ENCODE measurements at places on chromosomes 1 and 21. TPM values are rescaled to one million over a fixed set of nuclear protein-coding genes. Genes with fewer than 3 reads are reported as not detected.

Gene NUDT4B
- total RNA-seq: not detected

Gene DDAH1
- 0.15 TPM for total RNA-seq

Gene PLEKHA6
- 0.17 TPM for total RNA-seq

Gene ABCB10
- total RNA-seq: 17.1 TPM

Gene RGSL1
- not detected for total RNA-seq

Gene OR2L5
- total RNA-seq: not detected

Gene CA14
- not detected for total RNA-seq

Gene LRP8
- total RNA-seq: 23.7 TPM

Gene CLEC20A
- not detected for total RNA-seq

Gene TFF2
- total RNA-seq: not detected

Gene DNM3
- total RNA-seq: 5.5 TPM

Gene TPTE
- total RNA-seq: not detected

Gene MYBPH
- not detected for total RNA-seq

Gene GJC2
- 2.8 TPM for total RNA-seq

Gene POU3F1
- 1.7 TPM for total RNA-seq

Gene PDZK1
- total RNA-seq: not detected

Gene SPATA21
- not detected for total RNA-seq

Gene HSPB7
- not detected for total RNA-seq

Gene ST6GALNAC3
- 1.5 TPM for total RNA-seq

Gene MPZ
- total RNA-seq: 2.3 TPM

Gene MASP2
- not detected for total RNA-seq

Gene LYPD8
- total RNA-seq: not detected

Gene ANKRD65
- total RNA-seq: not detected

Gene ACTN2
- total RNA-seq: not detected

Gene CELA2B
- total RNA-seq: not detected

Gene EPHA10
- not detected for total RNA-seq

Gene PLPP3
- not detected for total RNA-seq

Gene FOXO6
- total RNA-seq: 0.91 TPM

Gene TMCC2
- total RNA-seq: 1.8 TPM

Gene KRTAP19-3
- total RNA-seq: not detected

Gene SLAMF6
- 60.0 TPM for total RNA-seq

Gene TMEM52
- total RNA-seq: 0.62 TPM

Gene C4BPA
- total RNA-seq: not detected

Gene PCP4L1
- total RNA-seq: not detected

Gene LRRC38
- not detected for total RNA-seq

Gene CFHR3
- not detected for total RNA-seq

Gene CRABP2
- total RNA-seq: 5.1 TPM

Gene FCRLB
- not detected for total RNA-seq

Gene GPR52
- total RNA-seq: 11.3 TPM

Gene ZNF695
- total RNA-seq: not detected

Data from CD4-positive, CD25-positive, alpha-beta regulatory T cell (primary cell).